NCI-H2171 treated with DMSO at 0.1 percent for 48 hours (cell line): ENCODE measurements at places on chromosomes 5 and 9.
A peak's percentile ranks its signal among the peaks of the same experiment; 100 is the strongest.

GRCh38 chr5:129069292-129069691 lies 25.3 kb upstream of the ISOC1 start:
- no peak for DNase-seq

GRCh38 chr9:2286333-2286705 lies 271.2 kb downstream of the SMARCA2 start:
- no peak for DNase-seq

- DNase-seq: no peak
Measured at GRCh38 chr9:4196886-4197285, 103.0 kb downstream of the GLIS3 start.

GRCh38 chr5:88672644-88673252 lies 210.2 kb downstream of the MEF2C start:
- no peak for DNase-seq

DNA sequence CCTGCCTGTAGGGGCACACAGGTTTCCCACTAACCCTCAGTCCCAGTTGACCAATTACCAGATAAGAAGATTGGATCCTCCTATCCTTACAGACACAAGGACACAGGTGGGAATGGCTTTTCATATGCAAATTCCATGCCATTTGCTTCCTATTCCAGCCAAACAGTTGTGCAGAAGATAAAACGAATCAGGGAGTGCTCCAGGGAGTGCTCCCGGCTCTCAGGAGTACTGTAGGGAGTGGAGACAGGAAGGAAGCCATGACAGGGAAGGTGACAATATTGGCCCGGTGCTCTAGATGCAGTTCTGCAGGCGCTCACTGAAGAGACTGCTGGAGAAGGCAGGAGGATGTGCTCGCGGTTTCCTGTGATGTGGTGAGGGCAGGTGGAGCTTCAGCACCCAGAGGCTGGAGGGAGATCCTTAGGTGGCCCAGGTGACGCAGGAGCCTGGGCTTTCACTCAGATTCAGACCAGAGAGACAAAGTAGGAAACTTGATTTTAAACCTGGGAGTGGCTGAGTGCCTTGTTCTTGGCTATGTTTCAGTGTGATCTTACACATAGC lies 260.0 kb downstream of the AUH start:
- no peak for DNase-seq

DNA sequence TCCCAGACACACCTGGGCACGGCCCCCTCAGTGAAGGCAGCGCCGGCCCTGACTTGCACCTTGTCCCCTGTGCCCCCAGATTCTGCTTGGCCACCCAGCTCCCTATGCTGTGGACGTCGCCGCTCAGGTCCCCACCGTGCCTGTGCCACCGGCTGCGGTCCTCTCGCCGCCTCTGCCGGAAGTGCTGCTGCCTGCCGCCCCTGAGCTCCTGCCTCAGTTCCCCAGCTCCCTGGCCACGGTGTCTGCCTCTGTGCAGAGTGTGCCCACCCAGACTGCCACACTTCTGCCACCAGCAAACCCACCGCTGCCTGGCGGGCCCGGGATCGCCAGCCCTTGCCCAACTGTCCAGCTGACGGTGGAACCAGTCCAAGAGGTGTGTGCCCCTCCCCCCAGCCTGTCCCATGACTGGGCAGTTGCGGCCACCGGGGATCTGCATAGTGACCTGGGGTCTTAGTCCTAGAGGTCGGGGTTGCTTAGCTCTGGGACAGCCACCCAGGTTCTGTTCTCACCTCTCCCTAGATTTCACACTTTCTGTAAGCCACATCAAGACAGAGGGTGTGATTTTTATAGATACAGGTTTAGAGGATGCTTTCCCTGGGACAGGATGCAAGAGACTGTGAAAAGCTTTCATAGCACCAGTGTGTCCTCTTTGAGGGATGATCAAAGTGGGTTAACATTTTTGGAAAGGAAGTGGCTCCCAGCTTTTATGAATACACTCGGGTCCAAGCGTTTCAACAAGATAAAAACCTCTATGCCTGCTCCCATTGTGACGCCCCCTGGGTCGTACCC lies 78.0 kb downstream of the WNK2 start:
- no peak for DNase-seq

DNA sequence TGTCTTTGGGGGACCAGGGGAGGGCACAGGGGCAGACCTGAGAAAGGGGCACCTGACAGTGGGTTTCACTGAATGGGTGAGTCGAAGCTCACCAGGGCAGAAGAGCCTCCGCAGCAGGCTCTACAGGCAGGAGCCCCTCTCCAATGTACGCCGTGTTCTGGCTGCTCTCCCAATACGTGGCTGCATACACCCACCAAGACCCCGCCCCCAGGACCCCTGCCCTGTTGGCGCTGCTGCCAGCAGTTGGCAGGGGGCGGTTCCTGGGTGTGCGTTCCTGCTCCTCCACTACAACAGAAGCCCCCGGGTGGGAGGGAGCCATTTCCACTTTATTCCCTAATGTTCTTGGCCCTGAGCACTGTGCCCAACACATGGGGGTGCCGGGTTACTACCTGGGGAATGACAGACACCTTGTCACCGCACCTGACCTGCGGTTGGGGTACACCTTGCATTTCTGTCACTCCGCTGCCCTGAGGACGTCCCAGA lies 30.3 kb downstream of the SARDH start:
- peak; percentile 85 for DNase-seq

DNA sequence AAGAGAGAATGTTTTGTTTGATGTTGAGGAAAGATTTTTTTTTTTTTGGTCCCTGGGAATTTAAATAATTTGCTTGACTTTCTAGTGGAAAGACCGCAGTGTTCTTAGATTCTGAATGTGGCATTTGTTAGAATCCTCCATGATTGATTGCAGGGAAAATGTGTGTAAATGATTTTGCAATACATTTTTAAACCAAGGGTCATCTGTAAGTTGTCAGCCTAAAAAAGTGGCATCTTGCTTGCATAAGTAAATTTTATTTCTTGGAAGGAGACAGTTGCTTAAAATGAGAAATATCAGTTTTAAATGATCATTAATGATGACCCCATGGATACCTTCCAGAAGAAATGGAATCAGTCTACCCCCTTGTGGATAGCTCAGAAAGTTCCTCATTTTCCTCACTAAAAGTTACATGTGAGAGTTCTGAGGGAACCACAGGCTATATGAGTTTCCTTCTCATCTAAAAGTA lies 105.1 kb upstream of the SLC25A48 start:
- no peak for DNase-seq

- DNase-seq: no peak
Measured at GRCh38 chr9:112621018-112621655, 96.8 kb downstream of the INIP start.

- no peak for DNase-seq
Measured at GRCh38 chr5:104733063-104733669, 1170.6 kb upstream of the NUDT12 start.

- no peak for DNase-seq
Measured at GRCh38 chr5:3190433-3190832, 405.2 kb upstream of the IRX1 start.

DNA sequence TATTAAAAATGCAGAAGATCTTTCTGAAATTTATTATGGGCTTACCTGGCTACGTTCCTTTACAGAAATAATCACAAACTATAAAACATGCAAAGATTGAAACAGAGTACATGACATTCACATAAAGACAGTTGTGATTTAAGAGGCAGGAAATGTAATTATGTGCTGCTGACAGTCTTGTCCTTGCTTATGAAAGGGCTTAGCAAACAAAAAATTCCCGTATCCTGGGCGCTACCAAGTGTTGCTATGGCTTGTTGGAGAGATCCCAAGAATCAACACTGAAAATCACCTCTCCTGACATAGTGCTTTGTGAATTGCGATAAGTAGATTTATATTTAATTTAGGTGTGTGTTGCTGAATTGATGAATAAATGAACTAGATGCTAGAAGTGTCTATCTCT lies 352.5 kb upstream of the C9orf72 start:
- DNase-seq: no peak
